Hippocampal formation (tissue), 2 donors: ENCODE measurements at places on chromosomes 2 and 18.

DNA sequence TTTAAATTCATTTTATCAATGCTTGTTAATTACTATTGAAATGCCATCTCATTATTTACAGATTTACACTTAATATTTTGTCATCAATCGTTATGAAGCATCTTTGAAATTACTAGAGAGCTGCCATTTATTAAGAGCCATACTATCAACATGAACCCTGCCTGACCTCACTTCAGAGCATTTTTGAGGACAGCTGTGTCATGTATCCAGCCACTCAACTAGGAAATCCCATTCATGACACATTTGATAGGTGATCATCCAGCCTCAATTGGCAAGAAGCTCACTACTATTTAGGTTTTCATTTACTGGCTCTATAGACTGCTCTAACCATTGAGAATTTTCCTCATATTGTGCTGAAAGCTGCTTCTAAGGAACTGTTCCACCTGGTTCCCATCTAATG, 40.6 kb upstream of the TLK1 start:
- no peak for DNase-seq

DNA sequence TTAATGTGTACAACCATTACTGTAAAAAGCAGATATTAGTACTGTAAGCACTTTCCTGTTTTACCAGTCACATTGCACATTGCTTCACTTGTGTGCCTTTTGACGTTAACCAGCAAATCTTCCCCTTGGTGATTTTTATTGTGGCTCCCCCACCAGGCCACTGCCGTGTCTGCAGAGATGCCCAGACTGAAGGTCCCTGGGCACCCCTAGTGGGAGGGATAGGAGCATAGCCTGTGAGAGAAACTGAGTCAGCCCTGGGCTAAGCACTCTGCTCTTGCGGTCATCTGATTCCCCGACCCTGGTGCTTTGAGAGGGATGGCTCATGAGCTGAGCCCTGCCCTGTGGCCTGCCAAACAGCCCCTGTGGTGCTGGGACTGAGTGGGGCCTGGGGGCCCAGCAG, 73.4 kb downstream of the INPP4A start:
- DNase-seq: no peak

GRCh38 chr2:147644491-147644890, 200.3 kb upstream of the ACVR2A start:
- no peak for DNase-seq

GRCh38 chr2:1739961-1740715, 4.2 kb downstream of the PXDN start:
- DNase-seq: no peak

DNA sequence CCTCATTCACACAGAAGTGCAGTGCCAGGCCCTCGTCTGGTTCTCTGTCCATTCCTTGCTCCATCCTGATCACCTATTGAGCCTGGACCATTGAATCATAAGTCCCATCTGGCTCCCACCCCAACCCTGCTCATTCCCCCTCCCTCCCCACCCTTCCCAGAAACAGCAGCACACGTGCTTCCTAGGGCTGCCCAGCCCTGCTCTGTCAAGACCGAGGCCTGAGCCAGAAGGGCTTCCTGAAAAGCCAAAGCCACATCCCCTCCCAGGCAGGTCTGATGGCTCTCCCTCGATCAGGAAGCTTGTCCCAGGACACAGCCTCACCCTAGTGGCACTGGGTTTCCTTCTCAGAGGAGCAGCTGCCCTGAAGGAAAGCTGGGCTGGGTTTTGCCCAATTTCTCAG, 79.8 kb upstream of the FZD7 start:
- no peak for DNase-seq

GRCh38 chr18:76892832-76893231, 70.5 kb downstream of the ZNF236 start:
- DNase-seq: peak; percentile 33

DNA sequence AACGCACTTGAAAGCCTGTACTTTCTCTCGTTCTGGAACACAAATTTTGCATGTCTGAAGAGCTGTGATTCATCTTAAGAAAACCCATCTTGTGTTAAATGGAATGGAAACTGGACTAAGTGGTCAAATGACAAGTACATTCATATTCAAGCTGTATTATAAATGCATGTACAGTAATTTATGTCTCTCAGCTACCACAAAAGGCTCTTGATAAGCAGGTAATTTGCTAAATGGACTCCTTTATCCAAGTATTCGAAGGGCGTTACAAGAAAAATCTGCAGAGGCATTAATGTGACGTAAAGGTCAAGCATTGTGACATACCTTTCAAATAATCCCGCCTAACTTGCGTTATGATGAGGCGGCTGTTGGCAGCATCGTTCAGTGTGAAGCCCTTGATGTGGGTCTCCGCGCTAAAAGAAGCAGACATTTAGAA, 66.6 kb downstream of the ABCG8 start:
- DNase-seq: no peak
